Fibroblast of skin of right biceps (primary cell): ENCODE measurements at places on chromosomes 12 and 14.

DNA sequence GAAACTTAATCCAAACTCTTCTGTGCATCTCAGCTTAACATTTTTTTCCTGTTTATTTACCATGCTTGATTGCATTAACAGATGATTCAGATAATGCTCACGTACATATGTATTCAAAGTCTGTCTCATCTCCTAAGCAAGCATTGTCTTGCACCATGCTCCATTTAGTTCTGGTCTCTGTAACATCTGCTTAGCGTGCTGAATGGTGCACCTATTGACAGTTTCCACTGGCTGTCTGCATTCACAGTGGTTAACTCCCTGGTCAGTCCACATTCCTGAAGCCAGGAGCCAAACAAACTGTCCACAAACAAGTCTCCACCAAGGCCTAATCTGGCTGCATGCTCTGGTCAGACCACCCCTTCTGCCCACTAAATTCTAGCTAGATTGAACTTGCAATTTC lies 83.9 kb downstream of the KNTC1 start:
- DNase-seq = no peak

GRCh38 chr12:102951841-102952240 lies 5.6 kb upstream of the ASCL1 start:
- DNase-seq = no peak

- DNase-seq = no peak
These were observed 160.2 kb downstream of the RIMBP2 start for GRCh38 chr12:130555628-130556485.

DNA sequence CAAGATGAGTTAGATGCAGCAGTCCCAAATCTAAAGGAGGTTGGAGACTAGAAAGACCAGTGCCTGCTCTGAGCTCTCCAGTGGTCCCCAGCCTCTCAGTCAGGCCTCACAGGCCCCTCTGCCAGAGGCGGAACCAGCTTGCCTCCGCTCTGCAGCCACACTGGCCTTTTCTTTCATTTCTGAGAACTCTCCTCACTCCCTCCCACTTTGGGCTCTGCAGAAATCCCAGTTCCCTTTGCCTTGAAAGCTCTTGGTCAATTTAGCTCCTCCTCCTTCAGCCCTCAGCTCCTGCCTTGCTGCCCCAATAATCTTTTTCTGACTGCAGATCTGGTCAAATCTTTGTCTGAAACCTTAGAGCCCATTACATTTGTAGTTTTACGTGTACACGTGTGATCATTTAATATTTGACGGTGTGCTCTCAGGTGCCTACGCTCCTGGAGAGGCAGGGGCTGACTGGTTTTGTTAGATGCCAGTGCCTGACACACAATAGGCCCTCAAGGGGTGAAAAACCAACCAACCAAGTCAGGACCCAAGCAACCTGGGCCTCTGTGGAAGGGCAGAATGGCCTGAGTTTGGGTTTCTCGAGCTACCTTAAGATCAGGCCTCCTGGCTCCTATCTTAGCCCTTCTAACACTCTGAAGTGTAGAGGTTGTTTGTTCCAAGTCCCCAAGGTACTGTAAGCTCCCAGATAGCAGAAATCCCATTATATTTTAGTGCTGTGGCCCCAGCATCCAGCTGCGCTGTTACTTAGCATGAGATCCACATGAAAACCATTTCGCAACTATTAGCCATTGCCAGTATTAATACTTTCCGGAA lies 1.1 kb upstream of the NUDT4 start:
- peak; percentile 15 for DNase-seq

GRCh38 chr12:128381541-128381940 lies 114.6 kb downstream of the TMEM132C start:
- no peak for DNase-seq

DNA sequence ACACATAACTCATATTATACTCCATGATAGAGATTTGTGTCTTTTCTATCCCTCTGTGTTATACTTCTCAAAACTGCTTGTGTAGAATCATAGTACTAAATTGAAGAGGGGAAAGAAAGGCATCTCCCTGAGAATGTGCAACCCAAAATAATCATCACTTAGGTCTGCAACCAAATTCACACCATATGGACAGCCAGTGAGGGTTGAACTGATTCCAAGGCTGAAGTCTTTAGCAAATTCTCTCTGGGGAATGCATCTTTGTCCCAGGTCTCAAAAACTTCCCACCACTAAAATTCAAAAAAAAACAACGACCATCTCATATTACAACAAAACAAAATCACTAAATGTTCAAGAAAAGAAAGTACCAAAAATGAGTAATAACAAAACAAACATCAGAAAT lies 11.0 kb downstream of the ZFC3H1 start:
- DNase-seq = no peak

GRCh38 chr12:110090266-110091135 lies 33.7 kb upstream of the IFT81 start:
- no peak for DNase-seq

DNA sequence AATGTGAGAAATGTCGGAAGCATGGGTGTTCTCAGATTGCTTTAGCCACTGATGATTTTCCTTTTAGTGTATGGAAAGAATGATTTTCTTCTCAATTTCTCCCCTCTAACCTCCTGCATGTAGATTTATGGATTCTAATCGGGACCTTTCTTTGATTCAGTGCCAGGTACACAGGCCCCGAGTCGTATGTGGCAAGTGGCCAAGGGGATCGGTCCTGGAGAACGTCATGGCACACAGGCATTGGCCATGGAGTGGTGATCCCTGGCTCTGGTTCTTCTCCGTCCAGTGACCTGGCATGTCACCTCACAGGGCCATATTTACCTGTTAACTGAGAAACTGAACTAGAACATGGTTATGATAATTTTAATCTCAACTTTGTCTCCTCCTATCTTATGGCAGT lies 58.1 kb downstream of the ETV6 start:
- DNase-seq = no peak

DNA sequence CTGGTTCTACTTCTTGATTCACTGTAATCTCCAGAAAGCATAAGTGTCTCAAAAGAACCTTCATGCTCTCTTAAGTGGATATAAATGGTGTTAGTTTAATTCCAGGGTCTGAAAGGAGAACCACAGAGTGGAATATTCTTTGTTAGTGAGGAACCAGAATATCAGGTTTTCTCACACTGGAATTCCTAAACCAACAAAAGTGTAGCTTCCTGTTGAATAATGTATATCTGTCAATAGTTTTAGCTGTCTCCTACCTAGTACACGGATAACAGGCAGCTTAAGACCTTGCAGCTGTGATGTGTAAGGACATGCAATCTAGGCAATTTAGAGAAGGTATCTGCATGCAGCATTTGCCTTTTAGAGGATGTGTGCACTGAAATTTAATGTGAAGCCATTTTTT lies 24.0 kb downstream of the LRIG3 start:
- no peak for DNase-seq

DNA sequence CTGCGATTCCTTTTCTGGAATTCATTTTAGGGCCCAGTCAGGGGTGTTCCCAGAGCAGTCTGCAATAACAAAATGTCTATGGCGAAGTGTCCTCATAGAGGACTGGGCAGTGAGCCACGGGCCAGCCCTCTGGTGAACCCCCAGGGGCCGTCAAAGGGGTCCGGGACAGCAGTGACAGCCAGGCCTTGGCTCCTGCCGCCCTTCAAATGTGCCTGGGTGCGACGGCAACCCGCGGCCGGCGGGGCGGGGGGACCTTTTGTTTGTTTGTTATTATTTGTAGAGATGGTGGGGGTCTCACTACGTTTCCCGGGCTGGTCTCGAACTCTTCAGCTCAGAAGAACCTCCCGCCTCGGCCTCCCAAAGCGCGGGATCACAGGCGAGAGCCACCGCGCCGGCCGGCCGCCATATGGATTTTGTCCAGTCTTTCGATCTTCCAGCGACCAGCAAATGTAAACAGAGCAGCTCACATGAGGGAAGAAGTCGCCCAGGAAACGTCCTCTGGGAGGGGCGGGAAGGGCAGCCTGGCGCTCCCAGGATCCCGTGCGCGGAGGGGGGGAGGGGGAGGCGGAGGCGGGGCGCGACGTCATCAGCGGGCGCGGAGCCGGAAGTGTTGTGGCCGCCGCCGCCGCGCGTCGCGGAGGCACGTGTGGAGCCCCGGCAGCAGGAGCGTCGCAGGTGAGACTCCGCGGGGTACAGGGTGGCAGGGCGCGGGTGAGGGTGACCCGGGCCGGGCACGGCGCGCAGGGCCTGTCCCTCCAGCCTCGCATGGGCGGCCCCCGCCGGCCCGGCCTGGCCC lies at the start of gene TRMT61A:
TRMT61A (plus strand) TSS at position 610 of the 796 bp plus-strand sequence. CDS start 783 bp downstream, outside the sequence.
- peak; percentile 89 for DNase-seq
